ENCODE measurements at places on chromosomes 12 and 14.

- DNase-seq, result no peak
Measured at GRCh38 chr14:93895023-93895604, 32.0 kb upstream of the FAM181A start.

GRCh38 chr14:61368781-61369453 lies 47.5 kb downstream of the PRKCH start:
- no peak for DNase-seq

- no peak for DNase-seq
Measured at GRCh38 chr12:52525661-52526499, 5.7 kb upstream of the KRT5 start.

DNA sequence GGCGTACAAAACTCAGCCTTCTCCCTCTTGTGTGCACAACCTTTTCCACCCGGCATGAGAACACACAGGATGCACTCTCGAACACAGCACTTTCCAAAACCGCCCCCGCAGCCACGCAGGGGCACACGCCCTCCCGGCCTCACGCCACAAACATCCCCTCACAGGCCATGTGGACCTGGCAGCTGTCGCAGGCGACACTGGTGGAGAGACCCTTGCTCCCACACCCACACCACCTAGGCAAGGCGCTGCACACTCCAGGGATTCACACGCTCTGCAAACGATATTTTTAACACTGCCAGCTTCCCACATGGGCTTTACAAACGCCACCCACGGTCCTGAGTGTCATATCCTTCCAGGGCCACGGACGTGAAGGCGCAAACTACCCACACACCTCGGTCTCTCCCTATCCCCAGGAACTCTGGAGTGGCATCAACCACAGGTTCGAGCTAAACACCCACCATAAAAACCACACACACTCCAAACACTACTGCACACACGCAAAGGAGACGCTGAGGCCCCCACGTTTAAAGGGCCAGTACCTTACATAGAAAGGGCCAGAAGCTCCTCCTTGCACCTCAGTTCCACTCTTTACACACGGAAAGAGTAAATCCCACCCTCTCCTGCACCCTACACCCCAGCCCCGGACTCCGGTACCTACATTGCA lies 12.4 kb upstream of the ITGB7 start:
- DNase-seq, result no peak

DNA sequence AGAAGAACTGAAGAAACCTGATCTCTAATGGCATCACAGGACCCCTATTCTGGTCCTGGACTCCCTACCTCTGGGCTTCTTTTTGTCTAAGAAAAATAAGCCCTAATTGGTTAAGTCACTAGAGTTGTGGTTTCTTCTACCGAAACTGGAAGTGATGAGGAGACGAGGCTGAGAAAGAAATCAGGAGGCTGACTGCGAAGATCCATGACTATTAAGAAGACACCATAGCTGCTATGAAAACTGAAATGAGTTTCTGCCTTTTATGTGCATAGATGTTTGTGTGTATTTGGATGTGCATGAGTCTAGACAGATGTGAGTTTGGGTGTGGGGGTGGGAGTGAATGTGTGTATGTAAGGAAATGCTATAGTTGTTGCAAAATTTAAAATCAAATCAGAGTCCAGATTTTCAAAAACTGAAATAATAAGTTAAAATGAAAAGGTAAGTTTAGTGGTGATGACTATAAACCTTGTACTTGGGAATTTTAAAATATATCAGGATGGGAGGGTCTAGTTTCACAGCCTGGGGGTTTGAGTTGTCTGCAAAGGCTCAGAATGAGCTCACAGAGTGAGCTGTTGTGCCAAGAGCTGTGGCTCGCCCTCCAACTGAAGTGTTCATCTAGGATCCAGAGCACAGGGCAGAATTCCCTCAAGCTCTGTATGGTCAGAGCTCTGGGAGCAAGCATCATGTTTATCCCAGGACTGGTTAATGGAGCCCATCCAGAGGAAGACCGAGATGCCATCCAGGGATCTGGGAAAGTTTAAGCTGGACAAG lies 94.9 kb downstream of the VCPKMT start:
- DNase-seq, result no peak

- DNase-seq, result no peak
Measured at GRCh38 chr12:94674835-94675234, 24.5 kb upstream of the TMCC3 start.

- no peak for DNase-seq
Measured at GRCh38 chr12:48967991-48968390, 3.5 kb downstream of the WNT10B start.

GRCh38 chr14:87233266-87233665 lies 759.7 kb downstream of the GALC start:
- no peak for DNase-seq

GRCh38 chr12:52073531-52074381 lies 4.0 kb downstream of the ATG101 start:
- DNase-seq, result peak; percentile 53

- no peak for DNase-seq
Measured at GRCh38 chr12:74119811-74120362, 417.7 kb upstream of the ATXN7L3B start.

DNA sequence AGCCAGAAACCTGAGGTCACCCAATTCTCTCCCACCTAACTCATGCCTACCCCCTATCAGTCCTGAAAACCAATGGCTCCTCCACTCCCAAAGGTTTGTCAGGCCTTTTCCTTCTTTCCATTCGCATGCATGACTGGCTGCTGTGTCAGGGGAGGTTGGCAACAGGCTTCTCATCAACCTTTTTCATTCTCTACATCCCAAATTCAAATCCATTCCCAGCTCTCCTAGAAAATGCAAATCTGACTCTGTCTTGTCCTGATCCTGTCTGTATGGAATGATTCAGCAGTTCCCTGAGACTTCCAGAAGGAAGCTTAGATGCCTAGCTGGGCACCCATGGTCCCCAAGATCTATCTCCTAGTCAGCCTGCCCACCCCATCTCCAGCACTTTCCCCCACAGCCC lies 5.0 kb upstream of the CTDSP2 start:
- DNase-seq, result no peak

DNA sequence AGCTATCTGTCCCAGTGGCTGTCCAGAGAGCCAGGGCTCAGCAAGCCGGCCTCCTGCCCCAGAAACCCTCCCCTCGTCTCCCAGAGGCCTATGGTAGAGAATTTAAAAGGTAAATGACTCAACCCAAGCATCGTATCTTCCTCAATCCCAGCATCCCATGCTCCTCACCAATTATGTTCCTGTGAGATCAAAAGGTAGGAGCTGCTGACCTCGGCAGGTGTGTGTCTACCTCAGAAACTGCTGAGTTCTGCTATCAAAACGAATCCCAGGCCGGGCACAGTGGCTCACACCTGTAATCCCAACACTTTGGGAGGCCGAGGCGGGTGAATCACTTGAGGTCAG lies 49.3 kb downstream of the FOXN3 start:
- DNase-seq, result no peak

- DNase-seq, result no peak
Measured at GRCh38 chr12:8941691-8942478, 7.6 kb downstream of the M6PR start.

DNA sequence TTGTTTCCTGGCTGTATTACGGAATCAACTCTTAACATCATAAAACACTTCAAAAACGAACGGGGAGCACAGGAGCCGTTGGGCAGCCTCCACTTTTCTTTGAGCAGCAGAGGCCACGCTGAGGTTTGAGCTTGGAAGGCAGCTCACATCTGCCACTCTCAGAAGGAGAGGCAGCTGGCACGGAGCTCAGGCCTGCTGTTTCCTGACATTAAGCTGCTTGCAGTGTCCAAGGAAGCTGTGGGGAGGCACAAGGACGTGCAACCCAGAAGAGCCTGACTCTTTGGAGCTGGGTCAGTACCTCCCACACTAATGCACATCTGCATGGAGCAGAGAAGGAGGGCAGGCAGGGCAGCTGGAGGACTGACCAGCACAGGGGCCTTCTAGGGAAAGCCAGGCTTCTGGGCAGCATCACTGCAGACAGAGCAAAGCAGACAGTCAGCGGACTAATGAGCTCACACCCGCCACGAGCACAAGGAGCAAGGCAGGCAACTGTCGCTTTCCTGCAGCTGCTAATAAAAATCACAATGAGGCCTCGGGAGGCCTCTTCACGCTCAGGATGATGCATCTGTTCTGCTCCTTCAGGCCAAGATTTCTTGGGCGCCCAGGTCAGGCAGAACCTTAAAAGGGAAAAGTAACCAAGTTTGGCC lies 211.1 kb downstream of the GLT1D1 start:
- no peak for DNase-seq

- DNase-seq, result no peak
Measured at GRCh38 chr12:92721656-92722055, 18.9 kb downstream of the PLEKHG7 start.

DNA sequence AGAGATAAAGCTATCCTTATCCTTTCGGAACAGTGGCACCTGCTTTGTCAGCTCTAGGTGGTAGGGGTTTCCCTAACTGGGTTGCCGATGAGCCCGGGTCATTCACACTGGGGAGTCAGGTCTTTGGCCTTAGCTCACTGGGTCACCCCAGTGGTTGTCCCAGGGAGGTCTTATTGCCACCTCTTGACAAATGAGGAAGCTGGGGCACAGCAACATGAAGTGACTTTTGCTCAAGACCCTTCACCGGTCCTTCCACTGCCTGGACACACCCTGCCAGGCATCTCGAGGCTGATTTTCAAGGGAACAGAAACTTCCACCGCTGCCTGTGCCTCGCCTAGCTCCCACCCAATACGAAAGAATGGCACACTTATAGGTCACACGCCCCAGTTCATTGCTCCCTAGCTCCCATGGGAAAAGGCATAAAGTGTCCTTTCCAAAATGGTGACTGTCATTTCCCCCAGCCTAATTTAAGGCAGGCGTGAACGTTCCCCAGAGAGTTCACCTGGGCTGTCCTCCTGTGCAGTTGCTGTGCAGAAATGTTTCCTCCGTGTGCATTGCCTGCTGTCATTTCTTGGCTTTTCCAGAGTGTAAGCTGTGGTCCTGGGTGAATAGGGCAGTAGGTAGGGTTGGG lies 156.1 kb upstream of the CCND2 start:
- DNase-seq, result no peak
